NCI-H2227 treated with DMSO at 0.1 percent for 48 hours (cell line): ENCODE measurements at places on chromosomes 6 and 20.

GRCh38 chr6:116531675-116532570 lies 13.6 kb downstream of the TRAPPC3L start:
- no peak for DNase-seq

- no peak for DNase-seq
These were observed 16.1 kb upstream of the MAP1LC3A start for GRCh38 chr20:34542439-34542838.

DNA sequence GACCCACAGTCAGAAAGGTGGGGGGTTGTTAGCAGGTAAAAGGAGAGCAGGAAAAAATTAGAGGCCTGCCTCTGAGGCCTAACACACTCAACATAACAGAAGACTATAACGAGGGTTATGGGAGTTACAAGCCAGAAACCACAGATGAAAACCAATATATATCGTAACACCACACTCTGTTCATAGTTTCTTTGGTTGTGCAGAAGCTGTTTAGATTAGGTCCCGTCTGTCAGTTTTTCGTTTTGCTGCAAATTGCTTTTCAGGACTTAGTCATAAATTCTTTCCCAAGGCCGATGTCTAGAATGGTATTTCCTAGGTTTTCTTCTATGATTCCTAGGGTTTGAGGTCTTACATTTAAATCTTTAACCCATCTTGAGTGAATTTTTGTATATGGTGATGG lies 3.7 kb upstream of the MAP3K5 start:
- DNase-seq: no peak

DNA sequence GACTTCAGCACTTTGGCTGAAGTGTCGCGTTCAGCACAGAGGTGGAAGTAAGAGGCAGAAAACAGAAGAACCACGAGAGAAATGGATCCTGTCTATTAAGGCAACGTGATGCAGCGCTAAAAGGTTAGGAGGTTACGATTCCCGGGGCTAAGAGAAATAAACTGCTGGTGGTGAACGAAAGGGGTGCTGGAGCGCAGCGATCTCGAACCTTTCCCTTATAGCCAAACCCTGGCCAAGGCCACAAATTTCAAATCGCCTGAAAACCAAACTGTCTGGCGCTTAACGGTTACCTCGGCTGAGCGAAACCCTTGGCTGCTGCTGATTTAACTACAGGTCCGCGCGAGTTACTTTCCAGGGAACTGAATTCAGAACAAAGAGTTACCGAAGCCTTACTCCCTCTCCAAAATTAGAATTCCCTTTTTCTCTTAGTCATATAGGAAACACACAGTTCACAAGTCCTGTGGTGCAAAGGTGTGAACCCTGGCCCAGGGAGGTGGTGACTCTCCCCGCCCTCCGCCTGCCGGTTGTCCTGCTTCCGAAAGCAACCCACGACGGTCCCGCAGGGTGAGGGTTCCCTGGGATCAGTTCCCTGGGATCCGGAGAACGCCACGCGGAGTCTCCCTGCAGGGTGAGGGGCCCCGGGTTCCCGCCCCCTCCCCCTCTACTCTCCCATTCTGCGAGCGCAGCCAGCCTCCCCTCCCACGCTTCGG lies 1.3 kb upstream of the SLC35D3 start:
- no peak for DNase-seq

DNA sequence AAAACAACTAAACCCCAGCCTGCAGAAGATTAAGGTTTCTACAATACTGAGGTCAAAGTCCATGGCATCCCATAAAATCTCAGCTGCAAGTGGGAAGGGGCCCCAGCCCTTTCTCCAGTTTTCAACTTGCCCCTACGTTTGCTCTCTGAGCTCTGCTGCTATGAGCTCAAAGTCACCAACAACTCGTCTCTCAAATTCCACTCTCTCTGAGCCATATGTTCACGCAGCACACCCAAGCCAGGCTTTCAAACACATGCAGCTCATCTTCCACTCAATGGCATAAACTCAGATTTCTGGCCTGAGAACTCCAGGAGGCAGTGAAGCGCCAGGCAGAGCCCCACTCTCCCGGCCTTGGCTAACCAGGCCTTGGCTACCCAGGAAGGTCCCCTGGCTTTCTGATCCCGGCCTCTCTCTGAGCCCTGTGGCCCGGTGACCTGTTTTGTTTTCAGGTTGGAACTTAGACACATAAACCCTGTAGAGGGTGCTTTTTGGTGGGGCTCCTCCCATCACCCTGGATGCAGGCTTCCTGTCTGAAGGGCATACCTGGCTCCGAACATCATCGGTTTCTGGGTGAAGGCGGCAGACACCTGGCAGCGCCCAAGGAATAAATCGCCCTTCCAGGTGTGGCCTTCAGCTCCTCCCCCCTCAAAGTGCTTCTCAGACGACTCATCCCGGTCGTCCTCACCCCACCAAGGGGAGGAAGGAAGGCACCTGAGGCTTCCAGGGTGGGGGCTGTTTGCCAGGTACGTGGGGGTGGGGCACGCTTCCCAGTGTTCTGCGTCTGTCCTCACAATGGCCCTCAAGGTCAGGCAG lies 12.4 kb downstream of the SLC22A23 start:
- no peak for DNase-seq

DNA sequence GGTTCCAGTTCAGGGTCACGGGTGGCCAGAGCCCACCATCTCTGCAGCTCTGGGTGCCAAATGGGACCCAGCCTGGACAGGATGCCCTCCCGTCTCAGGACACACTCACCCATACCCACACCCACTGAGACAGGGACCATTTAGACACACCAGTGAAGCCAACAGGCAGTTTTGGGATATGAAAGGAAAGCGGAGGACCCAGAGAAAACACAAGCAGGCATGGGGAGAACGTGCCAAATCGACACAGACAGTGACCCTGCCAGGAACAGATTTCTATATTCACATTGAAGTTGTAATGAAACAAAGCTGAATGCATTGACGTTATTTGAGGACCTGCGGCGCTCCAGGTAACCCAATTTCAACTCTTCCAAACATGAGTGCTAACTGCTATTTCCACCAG lies 164.5 kb downstream of the DOK5 start:
- no peak for DNase-seq

DNA sequence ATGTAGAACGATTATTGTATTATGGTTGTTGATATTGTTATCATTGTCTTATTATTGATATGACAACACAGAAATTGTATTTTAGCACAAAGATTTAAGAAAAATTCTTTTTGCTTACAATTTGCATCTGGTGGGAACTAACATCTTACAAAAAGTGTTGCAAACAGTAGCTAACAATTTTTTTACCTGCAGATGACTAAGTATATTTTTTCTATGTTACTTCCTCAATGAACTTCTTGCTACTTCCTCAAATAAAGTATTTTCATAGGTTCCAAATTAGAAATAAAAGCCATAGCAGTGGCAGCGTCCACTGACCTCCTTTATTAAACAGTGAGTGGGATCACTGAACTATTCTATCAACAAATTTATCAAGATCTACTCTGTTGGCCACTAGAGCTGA lies 847.0 kb downstream of the PHF3 start:
- no peak for DNase-seq

GRCh38 chr20:58897488-58897887 lies 45.0 kb downstream of the GNAS start:
- DNase-seq: no peak

GRCh38 chr6:12584631-12585405 lies 131.7 kb upstream of the PHACTR1 start:
- DNase-seq: no peak

DNA sequence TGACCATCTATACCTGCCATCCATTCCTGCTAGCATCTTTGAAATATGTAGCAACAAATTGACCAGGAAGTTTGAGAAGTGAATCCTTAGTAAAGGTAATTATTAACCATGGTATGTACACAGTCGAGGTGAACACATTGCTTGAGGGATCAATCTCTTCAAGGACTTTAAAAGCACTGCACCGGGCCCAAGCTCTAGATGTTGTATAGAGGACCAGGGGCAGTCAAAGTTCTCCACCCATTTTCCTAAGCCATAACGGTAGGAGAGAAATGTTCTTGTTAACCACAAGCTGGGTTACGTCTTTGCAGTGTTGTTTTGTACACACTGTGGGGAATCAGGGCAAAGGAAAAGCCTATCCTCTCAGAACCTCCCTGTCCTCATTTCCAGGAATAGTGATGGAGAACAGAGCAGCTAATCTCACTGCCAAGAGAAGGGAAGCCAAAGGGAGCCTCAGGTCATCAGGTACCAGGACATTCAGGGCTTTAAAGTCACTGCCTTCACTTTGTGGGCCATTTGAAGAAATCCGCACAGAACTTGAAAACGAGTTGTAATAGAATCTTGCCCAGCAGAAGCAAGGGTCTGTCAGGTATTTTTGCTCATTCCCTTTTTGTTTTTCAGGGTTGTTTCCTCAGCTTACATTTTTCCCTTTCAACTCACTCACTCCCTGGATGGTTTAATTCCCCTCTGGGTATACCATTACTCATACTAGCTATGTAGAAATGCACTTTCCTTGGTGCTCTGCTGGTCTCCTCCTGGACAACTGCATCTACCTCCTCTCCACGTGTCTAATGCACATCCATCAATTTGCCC lies 5.3 kb upstream of the PM20D2 start:
- DNase-seq: no peak

DNA sequence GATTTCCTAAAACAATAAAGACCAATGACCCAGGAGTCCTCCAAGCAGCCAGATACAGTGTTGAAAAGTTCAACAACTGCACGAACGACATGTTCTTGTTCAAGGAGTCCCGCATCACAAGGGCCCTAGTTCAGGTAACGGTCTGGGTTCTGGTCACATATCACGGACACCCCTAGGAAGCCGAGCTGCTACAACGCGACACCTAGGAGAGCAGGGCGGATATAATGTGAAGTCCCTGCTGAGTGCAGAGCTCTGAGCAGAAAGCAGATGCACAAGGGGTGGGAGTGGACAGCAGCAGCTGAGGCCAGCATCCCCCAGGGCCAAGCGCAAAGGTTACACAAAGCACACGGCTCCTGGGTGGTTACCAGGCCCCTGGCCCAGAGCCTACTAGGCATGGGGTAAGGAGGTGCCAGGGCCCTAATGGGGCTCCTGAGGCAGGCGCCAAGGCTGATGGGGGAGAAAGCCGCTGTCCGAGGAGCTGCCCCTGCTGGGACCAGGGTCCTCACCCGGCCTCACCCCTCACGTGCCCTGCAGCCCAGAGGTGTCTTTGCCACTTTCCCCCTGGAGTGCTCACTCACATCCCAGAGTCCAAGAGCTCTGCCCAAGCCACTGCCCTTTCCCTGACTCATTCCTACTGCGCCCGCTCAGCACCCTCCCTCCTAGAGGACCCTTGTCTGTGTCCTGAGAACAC lies 8.4 kb downstream of the CST7 start:
- no peak for DNase-seq

GRCh38 chr6:83708970-83709747 lies at the start of gene SNAP91:
SNAP91 (minus strand) TSS chr6:83709101; CDS start chr6:83707927, 1,174 bp downstream.
- peak; percentile 65 for DNase-seq

DNA sequence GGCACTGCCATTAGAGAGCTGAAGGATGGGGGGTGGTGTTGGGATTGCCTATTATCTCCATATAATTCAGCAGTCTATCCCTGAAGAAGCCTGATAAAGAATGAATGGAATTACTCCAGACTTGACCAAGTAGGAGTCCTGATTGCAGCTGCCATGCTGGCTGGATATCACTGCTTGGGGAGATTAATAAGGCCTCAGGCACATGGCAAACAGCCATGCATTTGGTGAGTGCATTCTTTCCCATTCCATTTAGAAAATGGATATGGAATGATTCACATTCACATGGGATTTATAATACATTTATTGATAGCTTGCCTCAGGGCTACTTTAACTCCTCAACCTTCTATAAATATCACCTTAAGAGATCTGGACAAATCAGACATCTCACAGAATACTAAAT lies 49.6 kb upstream of the HLA-A start:
- DNase-seq: no peak

DNA sequence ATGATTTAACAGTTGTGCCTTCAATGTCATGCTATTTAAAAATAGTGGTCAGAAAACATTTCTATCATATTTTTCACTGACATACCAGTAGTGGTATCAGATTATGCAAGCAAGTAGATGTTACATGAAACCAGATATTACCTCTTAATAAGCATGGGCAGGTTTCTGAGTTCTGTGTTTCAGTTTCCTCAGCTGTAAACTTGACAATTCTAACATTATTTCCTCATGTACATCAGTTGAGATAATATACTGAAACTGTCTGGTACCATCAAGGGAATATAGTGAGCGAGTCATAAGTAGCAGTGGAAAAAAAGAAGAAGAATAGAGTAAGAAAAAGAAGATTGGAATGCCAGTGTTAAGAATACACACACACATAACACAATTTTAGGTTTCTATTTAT lies 477.9 kb upstream of the MANEA start:
- DNase-seq: no peak

GRCh38 chr20:58246346-58246745 lies 17.9 kb upstream of the ANKRD60 start:
- DNase-seq: no peak

DNA sequence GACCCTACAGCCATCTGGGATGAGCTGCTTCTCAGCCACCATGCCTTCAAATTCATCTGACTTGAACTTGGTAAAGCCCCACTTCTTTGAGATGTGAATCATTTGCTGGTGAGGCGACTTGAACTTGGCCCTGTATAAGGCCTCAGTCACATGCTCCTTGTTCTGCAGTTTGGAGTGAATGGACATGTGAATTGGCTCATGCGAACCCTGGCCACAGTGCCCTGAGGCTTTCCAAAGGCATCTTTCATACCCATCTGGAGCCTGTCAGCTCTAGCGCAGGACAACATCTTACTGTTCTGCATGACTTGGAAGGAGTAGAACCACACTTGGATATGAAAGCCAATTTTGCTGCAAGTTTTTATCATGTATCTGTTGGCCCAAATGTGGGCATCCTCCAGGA lies 244.0 kb upstream of the FAM83B start:
- no peak for DNase-seq

DNA sequence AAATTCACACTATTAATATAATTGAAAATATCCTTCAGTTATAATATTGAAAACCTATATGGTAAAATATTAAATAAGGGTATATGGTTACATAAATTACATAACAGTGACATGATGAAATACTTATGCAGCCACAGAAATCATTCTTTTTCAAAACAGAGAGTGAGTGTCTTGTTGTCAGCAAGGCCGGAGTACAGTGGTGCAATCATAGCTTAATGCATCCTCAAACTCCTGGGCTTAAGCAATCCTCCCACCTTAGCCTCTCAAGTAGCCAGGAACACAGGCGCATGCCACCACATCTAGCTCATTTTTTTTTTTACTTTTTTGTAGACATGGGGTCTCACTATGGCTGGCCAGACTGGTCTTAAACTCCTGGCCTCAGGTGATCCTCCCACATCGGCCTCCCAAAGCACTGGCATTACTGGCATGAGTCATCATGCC lies 40.4 kb downstream of the FAM8A1 start:
- no peak for DNase-seq

DNA sequence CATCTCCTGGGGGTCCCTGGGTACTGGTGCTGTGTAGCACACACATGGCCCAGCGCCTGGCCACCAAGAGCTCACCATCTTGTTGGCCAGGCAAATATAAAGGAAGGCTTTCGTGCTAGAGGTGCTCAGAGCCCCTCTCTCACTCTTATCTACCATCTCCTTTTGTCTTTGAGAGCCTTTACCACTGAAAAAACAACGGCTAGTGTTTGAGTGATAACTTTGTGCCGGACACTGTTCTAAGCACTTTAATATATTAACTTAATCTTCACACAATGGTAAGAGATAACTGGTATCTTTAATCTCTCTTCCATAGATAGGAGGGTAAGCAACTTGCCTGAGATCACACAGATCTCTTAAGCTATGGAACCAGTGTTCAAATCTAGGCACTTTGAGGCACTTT lies 21.5 kb upstream of the ARHGAP18 start:
- DNase-seq: no peak

GRCh38 chr6:34917626-34918285 lies 28.7 kb downstream of the ANKS1A start:
- DNase-seq: no peak
